ENCODE measurements at places on chromosomes 7 and 10.

DNA sequence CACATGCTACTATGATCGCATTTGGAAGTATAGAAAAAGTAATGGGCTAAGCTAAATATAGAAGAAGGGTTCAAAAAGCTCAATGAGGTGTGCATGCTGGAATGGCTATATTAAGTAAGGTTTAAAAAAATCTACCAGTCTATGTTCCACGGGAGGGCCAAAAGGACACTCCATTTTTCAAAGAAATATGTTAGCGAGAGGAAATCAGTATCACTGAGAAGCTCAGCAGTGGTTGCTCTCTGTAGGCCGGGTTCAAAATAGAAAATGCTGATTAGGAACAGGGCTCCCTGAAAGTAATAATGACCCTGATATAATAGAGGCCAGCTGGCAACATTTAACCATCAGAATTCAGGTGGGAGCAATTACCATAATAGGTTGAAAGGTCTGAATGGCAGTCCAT is 224.5 kb upstream of the SEMA3E start:
- DNase-seq, result no peak

- DNase-seq, result no peak
These were observed 78.1 kb downstream of the ARL4A start for GRCh38 chr7:12765431-12766100.

DNA sequence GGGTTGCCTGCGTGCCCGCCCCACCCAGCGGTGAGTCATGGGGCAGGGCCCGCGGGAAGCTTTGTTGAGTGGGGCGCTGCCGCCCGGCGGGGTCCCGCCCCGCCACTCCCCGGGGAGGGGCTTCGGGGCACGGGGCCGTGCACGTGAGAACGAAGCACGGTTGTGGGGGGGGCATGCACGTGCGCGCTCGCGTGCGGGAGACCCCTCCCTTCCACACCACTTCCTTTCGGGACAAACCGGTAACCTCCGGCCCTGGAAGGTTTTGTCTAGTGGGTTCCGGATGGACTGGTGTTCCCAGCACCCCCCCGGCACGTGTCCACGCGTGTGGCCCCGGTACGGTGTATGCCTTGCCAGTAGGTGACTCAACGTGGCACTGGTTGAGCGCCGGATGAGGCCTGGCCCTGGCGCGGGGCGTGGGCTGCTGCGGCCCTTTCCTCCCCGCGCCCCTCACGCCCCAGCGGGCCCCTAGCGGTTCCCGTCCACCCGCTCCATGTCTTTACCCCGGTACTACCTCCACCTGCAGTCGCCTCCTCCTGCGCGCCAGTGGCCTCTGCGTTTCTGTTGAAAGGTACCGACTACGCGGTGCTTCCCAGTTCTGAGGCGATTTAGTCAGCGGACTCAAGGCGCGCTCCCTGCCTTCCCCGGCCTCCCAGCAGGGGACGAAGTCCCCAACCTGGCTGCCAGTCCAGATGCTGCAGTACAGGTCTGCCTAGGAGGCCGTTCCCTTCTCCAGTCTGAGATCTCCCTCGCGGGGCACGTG is 3.1 kb downstream of the ADIRF start:
- DNase-seq, result peak; percentile 85

- no peak for DNase-seq
These were observed 175.3 kb upstream of the TARP start for GRCh38 chr7:38448584-38449234.

DNA sequence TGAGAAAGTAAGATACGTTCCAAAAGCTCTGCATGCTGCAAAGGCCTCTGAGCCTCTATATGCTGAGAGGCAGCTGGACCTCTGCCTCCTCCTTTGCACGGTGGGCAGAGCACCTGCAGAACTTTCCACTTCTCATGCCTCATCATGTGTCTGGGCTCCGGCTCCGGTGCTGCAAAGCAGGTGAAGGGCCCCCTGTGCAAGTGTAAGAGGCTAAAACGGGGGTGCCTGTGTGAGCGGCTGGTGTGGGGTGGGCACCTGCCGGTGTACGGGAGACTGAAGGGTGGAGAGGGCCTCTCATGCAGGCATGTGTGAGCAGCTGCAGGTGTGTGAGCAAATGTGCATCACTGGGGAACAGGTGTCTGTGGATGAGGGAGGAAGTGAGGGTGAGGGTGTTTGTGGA is 121.0 kb downstream of the KCNMA1 start:
- no peak for DNase-seq

- DNase-seq, result no peak
These were observed 68.3 kb upstream of the AMPH start for GRCh38 chr7:38699471-38699870.

All from inflammatory macrophage treated with lipopolysaccharide for 1 hour (primary cell).